ENCODE measurements at places on chromosomes 5 and 9.
A peak's percentile ranks its signal among the peaks of the same experiment; 100 is the strongest.

- peaks cover 5% of the 10 kb centered on the region for H3K27me3 ChIP-seq
- H3K27ac ChIP-seq = no peak within 1 kb of the TSS
- no peak for DNase-seq
- no peaks in the 10 kb centered on the region for H3K36me3 ChIP-seq
- H3K4me1 ChIP-seq = no peaks in the 10 kb centered on the region
These were observed at the start of gene IFNA14 for GRCh38 chr9:21239911-21240310. Gene IFNA14, minus strand, starts transcription at chr9:21240005. Its CDS starts 70 bp downstream, at chr9:21239935.

DNA sequence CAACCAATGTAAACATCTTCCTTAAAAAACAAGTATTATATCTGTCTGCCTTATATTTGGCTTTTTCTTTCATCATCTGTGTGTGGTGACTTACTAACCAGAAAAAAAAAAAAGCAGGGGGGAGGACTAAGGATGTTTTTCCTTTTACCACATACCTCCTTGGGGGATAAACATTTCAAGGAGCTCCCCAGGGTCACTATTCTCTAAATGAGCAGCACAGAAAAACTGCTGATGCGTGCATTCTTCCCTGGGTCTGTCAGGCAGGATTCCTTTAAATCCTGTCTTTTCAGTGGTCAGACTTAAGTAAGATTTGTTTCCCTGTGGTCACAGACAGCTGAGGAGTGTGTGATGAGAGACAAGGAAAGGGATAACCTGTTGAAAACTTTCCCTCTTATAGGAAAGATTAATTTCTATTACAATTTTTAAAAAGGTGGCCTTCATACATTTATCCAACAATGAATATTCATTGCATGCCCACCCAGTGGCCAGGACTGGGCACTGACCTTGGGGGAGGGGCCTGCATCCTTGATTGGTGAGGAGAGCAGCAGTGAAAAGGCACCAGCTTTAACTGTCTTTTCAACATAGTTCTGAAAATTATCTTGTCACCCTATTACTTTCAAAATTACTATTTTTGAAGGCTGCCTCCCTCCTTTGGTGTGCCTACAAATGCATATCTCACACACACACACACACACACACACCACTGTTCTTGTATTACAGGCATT, 123.1 kb downstream of the TLE4 start:
- H3K4me3 ChIP-seq = peak overlapping the region; percentile 32
- no peaks in the 10 kb centered on the region for H3K27me3 ChIP-seq
- H3K36me3 ChIP-seq = no peaks in the 10 kb centered on the region
- peaks cover 79% of the 10 kb centered on the region for H3K4me1 ChIP-seq

GRCh38 chr5:174503461-174504265, 220.7 kb upstream of the MSX2 start:
- no peak overlapping the region for H3K27ac ChIP-seq
- no peak for DNase-seq
- H3K4me1 ChIP-seq = no peaks in the 10 kb centered on the region

GRCh38 chr9:124210697-124211096, 47.1 kb upstream of the NEK6 start:
- DNase-seq = no peak
- no peaks in the 10 kb centered on the region for H3K36me3 ChIP-seq
- H3K4me1 ChIP-seq = peaks cover 7% of the 10 kb centered on the region
- H3K27ac ChIP-seq = no peak overlapping the region
- H3K27me3 ChIP-seq = peaks cover 8% of the 10 kb centered on the region

DNA sequence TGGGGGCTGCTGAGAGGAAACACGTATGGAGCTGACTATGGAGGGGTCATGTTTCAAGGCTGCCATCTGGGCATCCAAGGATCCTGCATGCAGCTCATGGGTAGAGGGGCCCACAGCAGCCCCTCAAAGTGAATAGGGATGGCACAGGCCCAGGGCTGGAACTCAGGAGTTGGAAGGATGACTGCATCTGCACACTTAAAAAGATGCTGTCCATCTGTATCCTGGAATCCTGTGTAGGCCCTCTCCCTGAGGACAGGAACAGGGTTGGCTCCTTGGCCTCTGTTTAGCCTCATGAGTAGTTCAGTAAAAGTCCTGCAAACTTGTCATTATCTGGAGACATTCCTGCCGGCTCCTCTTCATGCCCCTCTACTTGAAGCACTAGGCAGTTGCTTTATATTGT, 4.0 kb downstream of the BNIP1 start:
- H3K4me3 ChIP-seq = no peak overlapping the region
- peaks cover 3% of the 10 kb centered on the region for H3K4me1 ChIP-seq
- no peak for DNase-seq
- H3K27me3 ChIP-seq = no peaks in the 10 kb centered on the region
- H3K36me3 ChIP-seq = peaks cover 36% of the 10 kb centered on the region

DNA sequence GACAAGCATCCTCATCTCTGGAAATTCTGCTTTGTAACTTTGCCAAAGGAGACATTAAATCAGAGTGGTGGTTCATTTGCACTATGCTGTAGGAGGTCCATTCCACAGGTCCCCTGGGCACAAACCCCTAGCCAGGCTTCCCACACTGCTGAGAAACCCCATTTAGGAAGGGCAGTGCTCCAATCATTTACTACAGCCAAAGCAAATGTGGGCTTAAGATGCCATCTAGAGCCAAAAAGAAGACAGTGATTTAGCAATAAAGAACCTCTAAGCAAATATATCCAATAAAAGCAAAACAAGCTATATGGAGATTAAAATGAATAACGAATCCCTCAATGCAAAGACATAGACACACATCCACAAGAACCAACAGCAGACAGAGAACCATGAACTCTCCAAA, 129.0 kb upstream of the ALDH1B1 start:
- H3K4me3 ChIP-seq = no peak overlapping the region
- peaks cover 34% of the 10 kb centered on the region for H3K27me3 ChIP-seq
- no peak overlapping the region for H3K27ac ChIP-seq
- no peaks in the 10 kb centered on the region for H3K4me1 ChIP-seq
- DNase-seq = no peak

GRCh38 chr9:4425319-4426045, 64.8 kb upstream of the SLC1A1 start:
- no peak for DNase-seq
- H3K36me3 ChIP-seq = no peaks in the 10 kb centered on the region
- H3K4me1 ChIP-seq = peaks cover 16% of the 10 kb centered on the region
- no peak overlapping the region for H3K27ac ChIP-seq
- H3K27me3 ChIP-seq = no peaks in the 10 kb centered on the region

DNA sequence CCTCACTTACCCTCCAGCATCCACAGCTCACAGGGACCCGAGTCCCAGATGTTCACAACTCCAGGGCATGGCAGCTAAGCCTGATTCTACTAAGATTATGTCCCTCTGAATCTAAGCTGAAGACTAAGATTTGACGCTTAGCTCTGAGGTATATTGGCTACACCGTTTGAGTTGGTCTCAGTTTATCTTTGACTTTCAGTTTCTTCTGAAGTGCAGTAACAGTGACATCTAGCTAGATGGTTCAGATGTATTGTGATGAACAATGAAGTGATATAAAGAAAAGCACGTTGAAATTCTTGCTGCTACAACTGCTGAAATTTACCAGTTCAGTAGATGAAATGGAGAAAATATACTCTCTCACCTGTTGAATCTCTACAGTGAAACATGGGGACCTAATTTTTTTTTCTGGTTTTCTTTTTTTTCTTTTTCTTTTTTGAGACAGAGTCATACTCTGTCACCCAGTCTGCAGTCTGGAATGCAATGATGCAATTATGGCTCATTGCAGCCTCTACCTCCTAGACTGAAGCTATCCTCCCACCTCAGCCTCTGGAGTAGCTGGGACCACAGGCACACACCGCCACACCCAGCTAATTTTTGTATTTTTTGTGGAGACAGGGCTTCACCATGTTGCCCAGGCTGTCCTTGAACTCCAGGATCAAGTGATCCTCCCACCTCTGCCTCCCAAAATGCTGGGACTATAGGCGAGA, 15.7 kb downstream of the RFK start:
- H3K4me3 ChIP-seq = no peak overlapping the region
- no peak overlapping the region for H3K27ac ChIP-seq
- peaks cover 7% of the 10 kb centered on the region for H3K4me1 ChIP-seq
- H3K36me3 ChIP-seq = no peaks in the 10 kb centered on the region
- DNase-seq = no peak
- no peaks in the 10 kb centered on the region for H3K27me3 ChIP-seq

DNA sequence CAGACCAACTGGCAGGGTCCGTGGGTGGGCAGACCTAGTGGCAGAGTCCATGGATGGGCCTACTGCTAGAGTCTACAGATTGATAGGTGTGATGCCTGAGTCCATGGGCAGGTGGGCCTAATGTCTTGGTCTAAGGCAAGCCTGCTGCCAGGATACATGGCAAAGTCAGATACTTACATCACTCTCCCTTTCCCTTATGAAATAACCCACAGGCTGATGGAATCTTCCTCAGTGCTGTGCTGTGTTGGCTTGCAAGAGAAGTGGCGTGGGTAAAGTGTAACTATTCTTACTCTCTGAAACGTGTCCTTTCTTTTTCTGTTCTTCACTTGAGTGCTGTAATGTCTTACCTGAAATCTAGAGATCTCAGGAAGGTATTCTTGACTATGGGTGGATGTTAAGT, 67.3 kb upstream of the ADRB2 start:
- no peak overlapping the region for H3K4me3 ChIP-seq
- H3K36me3 ChIP-seq = no peaks in the 10 kb centered on the region
- H3K27ac ChIP-seq = no peak overlapping the region
- no peak for DNase-seq
- H3K4me1 ChIP-seq = no peaks in the 10 kb centered on the region

DNA sequence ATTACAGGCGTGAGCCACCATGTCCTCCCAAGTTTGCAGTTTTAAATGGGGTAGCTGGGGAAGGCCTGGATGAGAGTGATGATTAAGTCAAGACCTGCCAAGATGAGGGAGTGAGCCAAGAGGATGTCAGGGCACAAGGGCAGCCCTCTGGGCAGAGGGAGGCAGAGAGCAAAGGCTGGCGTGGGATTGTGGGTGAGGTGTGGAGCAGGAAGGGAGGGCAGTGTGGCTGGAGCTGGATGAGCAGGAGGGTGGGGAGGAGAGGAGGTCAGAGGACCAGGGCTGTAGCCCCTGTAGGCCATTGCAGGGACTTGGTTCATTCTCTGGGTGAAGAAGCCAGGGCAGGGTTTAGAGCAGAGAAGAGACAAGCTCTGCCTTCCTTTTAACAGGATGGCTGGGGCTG, 53.7 kb upstream of the CTNNA1 start:
- H3K36me3 ChIP-seq = no peaks in the 10 kb centered on the region
- peaks cover 12% of the 10 kb centered on the region for H3K4me1 ChIP-seq
- H3K27ac ChIP-seq = no peak overlapping the region
- no peak for DNase-seq

DNA sequence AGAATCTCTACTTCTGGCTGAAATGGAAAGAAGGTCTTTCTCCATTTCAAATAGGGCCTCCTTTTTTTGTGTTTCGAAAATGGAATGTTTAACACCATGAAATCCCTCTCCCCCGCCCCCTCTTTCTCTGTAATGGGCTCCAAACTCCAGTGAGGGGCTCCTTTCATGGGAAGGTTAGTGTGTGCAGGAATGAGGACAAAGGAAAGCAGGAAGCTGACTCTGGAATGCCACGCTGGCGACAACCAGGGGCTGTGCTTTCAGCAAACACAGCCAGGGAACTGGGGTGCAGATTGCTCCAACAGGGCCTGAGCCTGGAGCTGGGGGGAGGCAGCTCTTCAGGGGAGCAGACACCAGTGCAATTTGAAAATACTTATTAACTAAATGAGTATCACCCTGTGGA, 82.8 kb downstream of the CRB2 start:
- peak; percentile 59 for DNase-seq
- no peaks in the 10 kb centered on the region for H3K36me3 ChIP-seq
- H3K27ac ChIP-seq = peak overlapping the region; percentile 60
- no peak overlapping the region for H3K4me3 ChIP-seq
- peaks cover 23% of the 10 kb centered on the region for H3K4me1 ChIP-seq

DNA sequence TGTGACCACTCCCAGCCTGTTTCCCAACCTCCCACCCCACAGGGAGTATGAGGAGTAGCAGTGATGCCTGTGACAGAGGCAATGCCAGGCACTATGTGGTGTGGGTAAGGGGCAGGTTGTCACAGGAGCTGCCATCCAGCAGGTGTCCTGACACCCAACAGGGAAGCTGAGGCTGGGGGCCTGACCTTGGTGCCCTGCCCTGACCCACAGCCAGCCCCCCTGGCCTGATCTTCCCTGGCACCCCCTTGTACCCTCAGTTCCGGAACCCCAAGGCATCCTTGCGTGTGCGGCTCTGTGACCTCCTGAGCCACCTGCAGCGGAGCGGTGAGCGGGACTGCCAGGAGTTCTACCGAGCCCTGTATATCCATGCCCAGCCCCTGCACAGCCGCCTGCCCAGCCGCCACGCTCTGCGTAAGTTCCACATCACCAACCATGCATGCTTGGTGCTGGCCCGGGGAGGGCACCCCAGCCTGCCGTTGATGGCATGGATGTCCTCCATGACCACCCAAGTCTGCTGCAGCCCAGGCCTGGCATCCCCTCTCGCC, 14.4 kb downstream of the CARD19 start:
- no peaks in the 10 kb centered on the region for H3K27me3 ChIP-seq
- no peak overlapping the region for H3K27ac ChIP-seq
- DNase-seq = no peak
- H3K36me3 ChIP-seq = no peaks in the 10 kb centered on the region
- H3K4me1 ChIP-seq = peaks cover 14% of the 10 kb centered on the region
- H3K4me3 ChIP-seq = no peak overlapping the region

GRCh38 chr5:174491761-174492350, 232.5 kb upstream of the MSX2 start:
- H3K27me3 ChIP-seq = no peaks in the 10 kb centered on the region
- H3K36me3 ChIP-seq = no peaks in the 10 kb centered on the region
- H3K4me1 ChIP-seq = 0 out of 2 replicates have a peak, but pooled peaks cover 3% of the 10 kb centered on the region
- DNase-seq = no peak
- H3K27ac ChIP-seq = no peak overlapping the region
- no peak overlapping the region for H3K4me3 ChIP-seq

GRCh38 chr5:127418974-127419682, 98.3 kb upstream of the PRRC1 start:
- H3K36me3 ChIP-seq = peaks cover 11% of the 10 kb centered on the region
- H3K4me1 ChIP-seq = peaks cover 4% of the 10 kb centered on the region
- H3K4me3 ChIP-seq = no peak overlapping the region
- DNase-seq = no peak
- no peak overlapping the region for H3K27ac ChIP-seq

DNA sequence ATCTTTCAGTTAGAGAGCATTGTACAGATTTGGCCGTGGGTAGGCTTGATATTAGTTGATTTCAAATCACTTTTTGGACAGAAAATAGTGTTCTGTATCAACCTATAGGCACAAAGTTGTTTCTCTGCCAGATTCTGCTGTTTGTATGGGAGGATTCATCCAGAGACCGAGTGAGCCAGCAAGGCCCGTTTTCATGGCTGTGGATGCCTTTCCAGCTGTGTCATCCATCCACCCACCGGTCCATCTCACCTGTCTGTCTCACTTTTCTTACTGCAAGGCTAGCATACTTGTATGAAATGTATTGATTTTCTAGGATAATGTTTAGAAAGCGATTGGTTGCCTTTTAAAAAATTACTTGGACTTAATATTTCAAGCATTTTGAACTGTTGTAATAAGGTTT, 34.4 kb downstream of the ICE1 start:
- no peaks in the 10 kb centered on the region for H3K27me3 ChIP-seq
- H3K4me1 ChIP-seq = no peaks in the 10 kb centered on the region
- H3K27ac ChIP-seq = no peak overlapping the region
- H3K4me3 ChIP-seq = no peak overlapping the region

Data from WTC11 (cell line).